ENCODE measurements at places on chromosomes 12 and 14.

DNA sequence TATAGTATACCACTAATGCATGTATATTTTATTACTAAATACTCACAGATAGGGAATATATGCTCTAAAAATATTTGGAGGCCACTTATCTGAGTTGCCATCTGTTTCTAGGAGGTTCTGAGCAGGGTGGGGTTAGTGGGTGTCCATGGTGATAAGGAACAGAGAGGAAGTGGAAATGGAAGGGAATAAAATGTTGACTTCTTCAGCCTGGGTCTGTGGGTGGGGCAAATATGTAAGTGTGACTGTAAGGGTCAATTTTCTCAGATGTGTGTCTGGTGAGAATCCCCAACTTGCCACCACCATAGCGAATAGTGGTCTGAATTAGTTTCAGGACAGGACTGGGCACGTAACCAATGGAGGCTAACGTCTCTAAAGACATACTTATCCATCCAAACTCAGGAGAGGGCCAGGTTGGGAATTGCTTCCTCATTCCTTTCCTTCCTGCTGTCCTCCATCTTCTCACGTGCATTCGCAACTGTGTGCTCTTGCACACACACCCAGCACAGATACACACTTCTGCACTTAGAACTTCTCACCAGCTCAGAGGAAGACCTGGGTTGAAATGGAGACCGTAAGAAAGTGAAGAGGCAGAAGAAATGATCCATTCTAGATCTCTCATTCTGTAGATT is 54.2 kb upstream of the GZMB start:
- DNase-seq: no peak

DNA sequence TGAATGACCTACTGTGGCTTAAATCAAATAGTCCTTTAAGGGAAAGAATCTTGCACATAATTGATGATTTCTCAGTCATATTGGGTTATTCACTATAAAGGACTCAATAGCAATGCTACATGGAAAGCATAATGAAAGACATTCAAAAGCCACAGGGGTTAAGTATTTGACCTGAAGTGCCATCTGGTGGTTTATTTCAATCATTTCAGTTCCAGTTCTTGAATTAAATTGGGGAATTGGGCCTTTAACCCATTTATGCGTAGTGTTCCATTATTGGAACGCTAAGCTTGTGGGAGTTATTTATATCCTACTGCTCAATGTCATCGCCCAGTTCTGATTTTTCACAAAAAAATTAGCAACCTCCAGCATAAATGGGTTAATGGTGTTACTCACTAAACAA is 41.3 kb upstream of the C12orf71 start:
- DNase-seq: no peak

GRCh38 chr12:76252031-76252430 is 96.2 kb downstream of the BBS10 start:
- DNase-seq: no peak

- DNase-seq: no peak
These were observed 325.6 kb downstream of the NUAK1 start for GRCh38 chr12:105813201-105813600.

- DNase-seq: no peak
These were observed 3.1 kb upstream of the LYZ start for GRCh38 chr12:69345077-69345476.

- no peak for DNase-seq
These were observed 39.6 kb downstream of the CDKL1 start for GRCh38 chr14:50357124-50357523.

- DNase-seq: no peak
These were observed 26.4 kb downstream of the KCNA5 start for GRCh38 chr12:5070090-5070489.

DNA sequence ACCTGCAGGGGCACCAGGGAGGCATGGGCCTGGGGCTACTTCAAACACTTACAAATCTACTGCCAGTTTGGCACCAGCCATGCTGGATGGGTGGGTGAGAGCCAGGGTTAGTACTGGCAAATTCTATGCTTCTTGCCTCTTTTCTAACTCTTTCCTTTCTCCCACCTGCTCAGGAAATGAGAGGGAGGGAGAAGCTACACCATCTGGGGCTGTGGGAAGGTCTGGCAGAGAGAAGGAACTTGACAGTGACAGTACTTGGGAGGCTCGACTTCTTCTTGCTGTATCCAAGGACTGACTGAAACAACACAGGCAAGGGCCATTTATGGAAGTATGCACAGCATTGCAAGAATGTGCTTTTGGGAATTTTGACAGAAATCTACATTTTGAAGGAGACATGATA is 149.6 kb upstream of the DYRK2 start:
- DNase-seq: no peak

DNA sequence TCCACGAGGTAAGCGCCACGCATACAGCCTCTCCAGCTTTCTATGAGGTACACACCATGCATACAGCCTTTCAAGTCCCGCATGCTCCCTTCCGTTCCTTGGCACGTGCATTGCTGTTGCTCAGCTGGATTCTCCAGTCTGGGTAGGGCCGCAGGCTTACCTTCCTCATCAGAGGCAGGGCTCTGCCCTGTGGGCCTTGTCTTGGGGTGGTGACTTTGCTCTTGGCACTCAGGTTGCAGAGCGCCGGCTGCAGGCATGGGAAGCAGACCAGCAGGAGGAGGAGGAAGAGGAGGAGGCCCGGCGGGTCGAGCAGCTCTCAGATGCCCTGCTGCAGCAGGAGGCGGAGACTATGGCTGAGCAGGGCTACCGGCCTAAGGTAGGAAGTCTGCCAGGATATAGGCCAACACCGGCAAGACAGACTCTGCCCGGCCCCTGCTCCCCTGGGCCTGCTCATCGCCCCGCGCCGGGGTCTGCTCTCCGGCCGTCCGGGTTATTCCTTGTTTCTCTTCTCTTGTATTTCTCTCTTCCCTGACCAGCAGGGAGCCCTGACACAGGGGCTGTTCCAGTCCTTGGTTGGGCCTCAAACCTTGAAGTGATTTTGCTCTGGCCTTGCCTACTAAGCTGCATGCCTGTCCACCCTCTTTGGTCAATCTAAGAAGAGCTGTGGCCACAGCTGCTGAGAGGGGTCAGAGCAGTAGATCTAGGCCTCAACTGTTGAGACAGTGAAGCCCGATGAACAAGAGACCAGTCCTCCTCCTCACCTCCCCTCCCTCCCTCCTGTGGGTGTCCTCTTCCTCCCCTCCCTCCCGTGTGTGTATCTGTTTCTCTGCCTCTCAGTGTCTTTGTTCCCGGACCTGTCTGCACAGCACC is 15.3 kb downstream of the TCHP start:
- no peak for DNase-seq

DNA sequence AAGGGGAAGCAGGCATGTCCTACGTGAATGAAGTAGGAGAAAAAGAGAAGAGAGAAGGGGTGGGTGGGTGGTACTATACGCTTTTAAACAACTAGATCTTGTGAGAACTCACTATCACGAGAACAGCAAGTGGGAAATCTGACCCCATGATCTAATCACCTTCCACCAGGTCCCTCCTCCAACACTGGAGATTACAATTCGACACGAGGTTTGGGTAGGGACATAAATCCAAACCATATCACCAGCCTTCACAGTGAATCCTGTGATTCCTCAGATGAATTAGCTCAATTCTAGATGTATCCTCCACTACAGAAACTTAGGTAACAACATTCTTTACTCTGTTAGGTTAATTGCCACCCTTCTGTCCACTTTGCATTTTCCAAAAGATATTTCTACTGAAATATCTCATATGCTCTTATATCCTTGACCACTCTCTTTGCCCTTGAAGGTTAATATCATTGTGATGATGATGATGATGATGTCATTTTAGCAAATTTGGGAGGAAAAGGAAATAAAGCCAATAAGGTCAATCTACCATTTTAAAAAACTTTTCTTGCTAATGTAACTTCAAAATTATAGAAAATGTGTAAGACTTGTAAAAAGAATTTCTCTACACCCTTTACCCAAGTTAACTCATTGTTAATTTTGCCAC is 23.2 kb upstream of the CCNT1 start:
- DNase-seq: no peak

DNA sequence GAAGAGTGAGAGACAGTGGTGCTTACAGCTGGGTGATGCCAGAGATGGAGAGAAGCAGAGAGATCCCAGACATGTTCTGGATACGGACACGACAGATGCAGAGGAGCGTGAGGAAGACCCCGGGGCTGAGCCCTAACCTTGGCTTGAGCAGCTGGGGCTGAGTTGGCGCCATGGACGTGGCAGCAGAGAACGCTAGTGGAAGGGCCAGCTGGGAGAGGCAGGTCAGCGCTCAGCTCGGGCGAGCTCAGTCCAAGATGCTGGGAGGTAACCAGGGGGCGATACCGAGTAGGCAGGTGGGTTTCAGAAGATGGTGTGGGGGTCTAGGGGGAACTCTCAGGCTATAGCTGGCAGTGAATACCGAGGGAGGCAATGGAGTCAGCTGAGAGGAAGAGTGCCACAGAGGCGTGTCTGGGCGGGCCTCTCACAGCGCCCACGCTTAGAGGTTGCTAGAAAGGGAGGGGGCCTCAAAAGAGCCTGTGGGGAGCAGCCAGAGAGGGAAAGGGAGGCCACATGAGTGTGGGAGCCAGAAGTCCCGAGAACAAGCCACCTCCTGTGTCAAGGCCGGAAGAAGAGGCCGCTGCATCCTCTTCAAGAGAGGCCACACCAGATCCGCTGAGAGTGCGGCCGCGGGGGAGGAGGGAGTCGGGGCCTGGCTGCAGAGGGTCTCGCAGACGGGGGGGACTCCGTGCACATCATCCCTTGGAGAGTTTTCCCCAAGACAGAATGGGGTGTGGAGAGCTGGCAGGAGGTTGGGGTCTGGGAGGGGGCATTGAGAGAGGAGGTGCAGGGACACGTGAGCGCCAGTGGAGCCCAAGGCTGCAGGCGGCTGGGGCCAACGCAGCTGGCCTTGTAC is 57.0 kb upstream of the DIO3 start:
- DNase-seq: no peak

Measured in hepatic stellate cell (primary cell).